ENCODE measurements at places on chromosomes 7 and 10.

DNA sequence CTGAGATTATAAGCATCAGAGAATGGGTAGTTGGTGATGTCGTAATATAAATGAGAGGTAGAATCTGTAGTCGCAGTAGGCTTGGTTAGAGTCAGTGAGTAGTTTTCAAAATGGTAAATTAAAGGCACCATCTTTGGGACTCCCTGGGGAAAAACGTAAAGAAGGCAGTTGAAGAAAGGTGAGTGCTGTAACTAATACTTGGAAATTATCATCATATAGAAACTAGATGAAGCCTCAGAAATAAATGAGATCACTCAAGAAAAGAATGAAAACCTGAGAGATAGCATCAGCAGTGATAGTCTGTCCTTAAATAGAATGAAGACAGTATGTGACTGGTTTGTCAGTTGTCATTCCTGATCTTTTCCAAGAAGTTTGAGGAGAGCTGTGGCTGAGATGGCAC is 23.8 kb downstream of the PALS2 start:
- DNase-seq = no peak

- DNase-seq = no peak
Observed at GRCh38 chr10:128694168-128694850, 568.1 kb upstream of the MKI67 start.

GRCh38 chr10:8712656-8713055 is 658.2 kb downstream of the GATA3 start:
- no peak for DNase-seq

DNA sequence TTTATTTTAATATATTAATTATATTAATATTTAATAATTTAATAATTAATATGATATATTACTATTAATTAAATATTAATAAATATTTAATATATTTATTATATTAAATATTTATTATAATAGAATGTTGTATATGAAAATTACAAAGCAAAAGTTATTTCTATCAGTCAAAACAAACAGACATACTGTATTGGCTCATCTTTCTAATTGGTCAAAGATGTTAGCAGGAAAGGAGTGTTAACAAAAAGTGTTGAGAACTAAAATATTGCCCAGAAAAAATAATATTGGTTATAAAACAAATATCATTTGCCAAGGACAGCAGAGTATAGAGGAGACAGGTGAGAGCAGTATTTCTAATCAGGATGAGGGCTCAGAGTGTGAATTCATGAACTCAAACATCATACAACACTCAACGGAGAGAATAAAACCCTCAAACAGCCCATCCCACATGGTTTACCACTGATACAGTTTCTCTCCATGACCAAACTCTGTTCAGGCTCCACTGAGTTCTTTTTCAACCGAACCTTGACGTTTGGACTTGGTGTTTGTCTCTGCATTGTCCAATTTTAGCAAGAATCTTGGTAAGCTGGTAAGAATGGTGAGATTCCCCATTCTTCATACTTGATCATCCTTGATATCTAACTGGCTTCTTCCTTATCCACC is 58.0 kb downstream of the TSPAN12 start:
- DNase-seq = no peak

- no peak for DNase-seq
Observed at GRCh38 chr7:95198863-95199262, 125.5 kb downstream of the PON1 start.

GRCh38 chr7:148669927-148670326 is 28.8 kb upstream of the CUL1 start:
- no peak for DNase-seq

- DNase-seq = no peak
Observed at GRCh38 chr10:121527690-121528089, 70.6 kb downstream of the FGFR2 start.

DNA sequence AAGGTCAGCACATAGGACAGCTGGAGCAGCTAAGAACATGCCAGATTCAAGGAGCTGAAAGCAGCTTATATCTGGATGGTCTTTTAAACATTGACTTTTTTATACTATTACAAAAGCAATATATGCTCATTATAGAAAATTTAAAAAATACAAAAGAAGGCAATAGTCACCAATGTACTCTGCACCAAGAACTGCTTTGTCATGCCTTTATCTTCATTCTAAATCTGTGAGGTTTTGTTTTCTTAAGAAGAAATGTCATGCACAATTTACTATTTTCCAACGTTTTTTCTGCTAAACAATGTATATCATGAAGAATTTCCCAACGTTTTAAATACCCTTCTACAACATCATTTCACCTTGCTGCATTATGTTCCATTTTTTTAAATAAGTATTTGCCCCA is 2.8 kb downstream of the LIPM start:
- DNase-seq = no peak

DNA sequence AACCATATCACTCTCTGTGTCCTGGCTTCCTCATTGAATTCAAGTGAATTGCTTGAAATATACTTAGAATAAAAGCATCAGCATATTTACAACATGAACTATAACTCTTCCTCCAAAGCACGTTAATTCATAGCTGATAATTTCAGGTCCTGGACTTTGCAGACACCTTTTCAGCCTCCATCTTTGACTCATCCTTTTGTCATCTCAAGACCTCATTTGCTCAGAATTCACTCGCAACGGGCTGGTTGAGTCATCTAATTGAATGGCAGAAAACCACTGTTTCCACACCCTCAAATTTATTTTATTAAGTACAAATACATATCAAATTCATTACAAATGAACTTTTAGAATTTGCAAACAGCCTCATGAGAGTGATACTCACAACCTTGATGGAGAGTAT is 545.7 kb downstream of the GATA3 start:
- DNase-seq = no peak

GRCh38 chr10:2618690-2619089 is 448.7 kb upstream of the PFKP start:
- DNase-seq = no peak

GRCh38 chr7:42235741-42236161 is 1.3 kb downstream of the GLI3 start:
- DNase-seq = no peak

GRCh38 chr7:116626886-116627285 is 45.1 kb upstream of the MET start:
- no peak for DNase-seq

- no peak for DNase-seq
Observed at GRCh38 chr10:121404611-121405010, 193.6 kb downstream of the FGFR2 start.

DNA sequence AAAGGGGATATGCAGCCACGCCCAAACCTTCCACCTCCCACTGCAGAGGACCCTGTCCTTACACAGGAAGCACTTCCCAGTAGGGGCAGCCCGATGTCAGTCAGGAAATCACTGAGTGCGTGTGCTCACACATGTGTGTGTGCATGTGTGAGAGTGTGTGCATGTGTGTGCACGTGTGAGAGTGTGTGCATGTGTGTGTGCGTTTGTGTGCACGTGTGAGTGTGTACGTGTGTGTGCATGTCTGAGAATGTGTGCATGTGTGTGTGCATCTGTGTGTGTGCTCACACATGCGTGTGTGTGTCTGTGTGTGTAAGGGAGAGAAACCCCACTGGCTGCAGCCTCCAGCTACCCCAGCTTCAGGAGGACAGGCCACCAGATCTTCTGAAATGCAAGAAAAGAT is 229.3 kb downstream of the KCNMA1 start:
- no peak for DNase-seq

GRCh38 chr10:61592581-61592980 is 70.1 kb upstream of the CABCOCO1 start:
- DNase-seq = no peak

GRCh38 chr7:151380199-151381097 is 29.4 kb downstream of the WDR86 start:
- no peak for DNase-seq

DNA sequence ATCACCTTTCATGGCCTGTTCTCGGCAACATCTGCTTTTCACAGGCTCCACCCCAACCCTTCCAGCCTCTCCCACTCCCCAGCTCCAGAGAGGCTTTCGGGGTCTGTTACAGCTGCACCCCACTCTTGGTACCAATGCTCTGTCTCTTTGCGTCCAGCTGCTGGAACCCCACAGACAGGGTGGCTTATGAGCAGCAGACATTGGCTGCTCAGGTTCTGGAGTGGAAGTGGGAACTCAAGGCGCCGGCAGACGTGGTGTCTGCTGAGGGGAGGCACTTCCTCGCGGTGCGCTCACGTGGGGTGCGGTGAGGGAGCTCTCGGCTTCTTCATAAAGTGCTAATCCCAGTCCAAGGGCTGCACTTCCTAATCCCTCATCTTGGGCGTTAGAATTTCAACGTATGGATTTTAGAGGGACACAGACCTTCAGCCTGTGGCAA is 185.7 kb downstream of the ELFN1 start:
- DNase-seq = no peak

- no peak for DNase-seq
Observed at GRCh38 chr7:95766657-95767056, 5.7 kb upstream of the DYNC1I1 start.

GRCh38 chr7:106947244-106947728 is 82.2 kb downstream of the PIK3CG start:
- no peak for DNase-seq

- no peak for DNase-seq
Observed at GRCh38 chr10:132293201-132293812, 14.4 kb downstream of the STK32C start.

- DNase-seq = no peak
Observed at GRCh38 chr10:59708816-59709394, 745 bp downstream of the SLC16A9 start.

DNA sequence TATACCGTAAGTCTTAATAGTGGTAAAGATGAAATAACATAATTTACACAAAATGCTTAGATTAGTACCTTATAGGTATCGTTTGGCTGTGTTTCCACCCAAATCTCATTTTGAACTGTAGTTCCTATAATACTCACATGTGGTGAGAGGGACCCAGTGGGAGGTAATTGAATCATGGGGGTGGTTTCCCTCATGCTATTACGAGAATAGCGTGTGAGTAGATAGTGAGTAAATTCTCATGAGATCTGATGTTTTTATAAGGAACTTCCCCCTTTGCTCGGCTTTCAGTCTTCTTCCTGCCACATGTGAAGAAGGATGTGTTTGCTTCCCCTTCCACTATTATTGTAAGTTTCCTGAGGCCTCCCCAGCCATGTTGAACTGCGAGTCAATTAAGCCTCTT is 426.3 kb upstream of the POT1 start:
- no peak for DNase-seq

- no peak for DNase-seq
Observed at GRCh38 chr10:5670662-5671375, 4.4 kb upstream of the ASB13 start.

- no peak for DNase-seq
Observed at GRCh38 chr7:78714356-78714755, 739.1 kb downstream of the MAGI2 start.

GRCh38 chr10:129707406-129708388 is 240.7 kb downstream of the MGMT start:
- no peak for DNase-seq

DNA sequence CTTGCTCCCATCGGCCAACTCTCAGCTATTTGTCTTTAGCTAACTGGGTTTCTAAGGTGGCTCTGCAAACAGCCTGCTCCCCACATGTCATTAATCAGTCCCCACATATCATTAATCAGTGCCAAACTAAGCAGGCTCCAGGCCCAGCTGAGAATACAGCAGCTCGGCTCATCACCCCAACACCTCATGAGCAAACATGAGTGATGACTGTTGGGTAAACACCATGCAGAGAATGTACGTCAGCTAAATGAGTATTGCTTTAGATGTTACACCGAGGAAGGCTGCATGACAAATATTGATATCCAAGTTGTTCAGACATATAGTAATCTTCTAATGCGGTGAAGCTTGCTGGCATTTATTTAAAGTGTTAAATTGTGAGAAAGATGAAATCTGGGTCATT is 187.5 kb upstream of the AOAH start:
- no peak for DNase-seq

- no peak for DNase-seq
Observed at GRCh38 chr10:2026936-2027335, 289.6 kb upstream of the ADARB2 start.

DNA sequence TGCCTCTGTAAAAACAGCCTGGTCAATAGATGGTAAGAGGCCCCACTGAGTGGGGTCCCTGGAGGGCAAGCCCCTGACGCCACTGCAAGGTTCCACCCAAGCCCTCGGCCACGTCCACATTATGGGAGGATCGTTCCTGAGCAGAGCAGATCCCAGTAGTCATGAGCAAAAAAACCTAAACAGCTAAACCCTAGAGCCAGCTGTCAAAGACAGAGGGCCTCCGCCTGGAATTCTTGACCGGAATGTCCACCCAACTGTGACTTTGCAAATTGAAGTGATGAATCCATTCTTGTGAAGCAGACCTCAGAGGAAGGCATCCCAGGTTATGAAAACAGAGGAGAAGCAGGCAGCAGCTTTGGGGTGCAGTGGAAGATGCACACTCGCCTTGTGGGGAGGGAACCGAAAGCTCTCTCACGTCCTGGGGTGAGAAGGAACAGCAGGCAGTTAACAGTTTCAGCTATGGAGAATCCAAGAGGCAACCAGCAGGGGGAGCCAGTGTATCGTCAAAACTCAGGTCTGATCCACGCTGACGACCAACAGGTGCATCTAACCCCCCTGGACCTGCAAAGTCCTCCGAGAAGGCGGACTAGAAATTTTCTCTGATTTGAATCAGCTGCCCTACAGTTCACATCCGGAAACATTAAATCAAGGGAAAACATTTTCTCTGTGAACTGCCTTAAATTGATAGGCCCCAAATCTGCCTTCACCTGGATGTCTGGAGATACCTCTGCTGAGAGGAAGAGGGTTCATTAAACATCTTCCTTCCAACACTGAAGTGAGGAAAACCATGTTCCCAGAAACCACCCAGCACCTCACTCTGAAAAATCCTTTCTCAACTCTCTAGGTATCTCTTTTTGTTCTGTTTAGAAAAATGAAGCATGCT is 139.1 kb upstream of the PFKP start:
- no peak for DNase-seq

DNA sequence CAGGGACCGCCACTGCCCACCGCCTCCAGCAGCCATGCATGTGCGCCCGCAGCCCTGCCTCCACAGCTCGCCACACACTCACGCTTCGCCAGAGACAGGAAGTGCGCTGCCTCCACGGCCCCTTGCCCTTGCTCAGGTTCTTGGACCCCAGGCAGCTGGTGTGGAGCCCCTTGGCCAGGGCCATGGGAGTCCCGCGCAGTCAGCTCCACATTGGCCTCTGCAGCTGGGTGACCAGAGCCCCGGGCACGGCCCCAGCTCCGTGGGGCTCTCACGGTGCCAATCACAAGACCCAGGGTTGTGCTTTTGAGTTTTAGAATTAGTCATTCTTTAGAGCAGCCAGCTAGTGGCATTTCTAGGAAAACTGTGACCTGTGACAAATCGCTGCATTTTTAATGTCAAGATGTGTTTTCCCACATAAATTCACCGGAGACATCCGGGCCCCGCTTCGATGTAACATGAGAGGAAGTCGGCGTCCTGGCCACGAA is 4.3 kb upstream of the UTF1 start:
- DNase-seq = no peak

- no peak for DNase-seq
Observed at GRCh38 chr7:29563590-29564495, at the start of gene PRR15. PRR15 (plus strand) TSS chr7:29563835; CDS start chr7:29566330, 2,495 bp downstream.

DNA sequence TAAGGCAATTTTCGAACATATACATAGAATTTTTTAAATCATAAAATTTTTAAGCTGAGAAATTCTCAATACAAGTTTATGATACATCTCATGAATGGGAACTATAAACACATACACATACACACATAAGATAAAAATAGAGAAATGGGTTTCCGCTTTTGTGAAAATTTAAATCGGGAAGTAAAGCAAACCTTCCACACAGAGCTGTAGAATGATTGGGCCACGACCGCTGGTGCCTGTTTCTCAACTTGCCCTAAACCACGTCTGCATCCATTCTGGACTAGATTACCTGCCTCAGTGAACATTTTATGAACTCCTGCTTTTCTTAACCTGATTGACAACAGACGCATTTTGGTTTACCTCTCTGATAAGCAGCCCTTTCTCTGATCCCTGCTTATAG is 264.4 kb downstream of the SKAP2 start:
- no peak for DNase-seq
